ENCODE measurements at places on chromosomes 16 and 17.

DNA sequence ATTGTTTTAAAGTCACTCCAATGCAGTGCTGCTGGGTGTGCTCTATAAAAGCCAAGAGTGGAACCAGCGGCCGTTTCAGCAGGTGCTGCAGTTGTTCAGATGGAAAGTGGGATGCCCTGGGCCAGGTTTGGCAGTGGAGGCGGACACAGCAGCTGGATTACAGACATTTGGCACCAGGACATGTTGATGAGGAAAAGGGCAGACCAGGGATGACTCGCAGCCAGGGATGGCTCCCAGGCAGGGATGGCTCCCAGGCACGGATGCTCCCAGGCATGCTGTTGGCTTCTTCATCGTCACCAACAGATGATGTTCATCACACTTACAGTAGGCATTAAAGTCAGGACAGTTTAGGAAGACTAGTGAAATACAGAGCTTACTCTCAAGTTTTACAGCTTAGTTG, 10.0 kb downstream of the GAN start:
- no peak overlapping the region for H3K27ac ChIP-seq
- no peaks in the 10 kb centered on the region for H3K36me3 ChIP-seq
- no peak for DNase-seq
- H3K27me3 ChIP-seq, result no peaks in the 10 kb centered on the region
- no peak overlapping the region for H3K4me3 ChIP-seq

GRCh38 chr16:78249056-78249455, 149.6 kb downstream of the WWOX start:
- DNase-seq, result no peak
- no peaks in the 10 kb centered on the region for H3K36me3 ChIP-seq
- H3K27me3 ChIP-seq, result no peaks in the 10 kb centered on the region
- H3K27ac ChIP-seq, result no peak overlapping the region
- H3K4me3 ChIP-seq, result no peak overlapping the region

GRCh38 chr17:6437466-6437865, 2.5 kb upstream of the AIPL1 start:
- H3K27me3 ChIP-seq, result no peaks in the 10 kb centered on the region
- no peak for DNase-seq
- H3K27ac ChIP-seq, result no peak overlapping the region
- H3K4me1 ChIP-seq, result no peaks in the 10 kb centered on the region
- no peaks in the 10 kb centered on the region for H3K36me3 ChIP-seq
- no peak overlapping the region for H3K4me3 ChIP-seq

GRCh38 chr17:45783593-45784292, 377 bp upstream of the CRHR1 start:
- H3K27me3 ChIP-seq, result no peaks in the 10 kb centered on the region
- peak overlapping the region; percentile 44 for H3K4me3 ChIP-seq
- H3K27ac ChIP-seq, result peak overlapping the region; percentile 44
- peak; percentile 66 for DNase-seq
- H3K36me3 ChIP-seq, result no peaks in the 10 kb centered on the region
- no peaks in the 10 kb centered on the region for H3K4me1 ChIP-seq

Measured in uterus (tissue), 4 donors.